IPS DF 6.9 (cell line): ENCODE measurements at places on chromosomes 3 and 15.

- DNase-seq, result no peak
Measured at GRCh38 chr3:116102037-116102436, 343.2 kb downstream of the LSAMP start.

DNA sequence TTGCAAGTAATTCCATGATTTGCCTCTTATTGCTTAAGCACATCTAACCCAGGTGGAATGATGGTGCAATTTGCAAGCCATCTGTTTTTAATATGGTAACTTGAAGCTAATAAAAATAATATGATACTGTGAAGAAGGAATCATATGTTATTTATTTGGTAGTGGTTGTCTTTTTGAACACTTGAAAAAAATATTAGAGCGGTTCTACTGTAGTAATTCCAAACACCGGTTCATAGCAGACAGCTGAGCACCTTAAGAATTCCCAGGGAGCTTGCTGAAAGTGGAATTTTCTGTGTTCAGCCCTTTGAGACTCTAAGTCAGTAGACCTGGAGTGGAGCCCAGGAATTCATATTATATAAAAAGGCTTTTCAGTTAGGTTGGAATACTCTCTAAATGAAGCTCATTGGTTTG lies 687.4 kb downstream of the EDEM1 start:
- DNase-seq, result no peak

GRCh38 chr3:46715507-46716175 lies 2.0 kb downstream of the PRSS50 start:
- DNase-seq, result no peak

DNA sequence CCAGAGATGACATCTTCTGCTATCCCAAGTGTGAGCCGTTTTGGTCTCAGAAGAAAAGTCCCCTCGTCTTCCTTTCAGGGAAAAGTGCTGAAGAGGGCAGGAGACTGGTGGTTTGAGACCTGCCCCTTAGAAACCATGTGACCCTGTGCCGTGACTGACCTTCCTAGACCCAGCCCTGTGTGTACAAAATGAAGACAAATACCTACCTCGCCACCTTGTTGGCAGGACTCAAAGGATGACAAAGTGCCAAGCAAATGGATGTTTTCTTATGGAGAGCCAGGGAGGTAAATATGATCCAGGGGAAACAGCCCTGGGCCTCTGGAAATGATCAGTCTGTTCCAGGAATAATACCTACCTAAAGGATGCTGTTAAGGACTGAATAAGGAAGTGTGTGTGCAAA lies 41.3 kb downstream of the FAM174B start:
- DNase-seq, result no peak

DNA sequence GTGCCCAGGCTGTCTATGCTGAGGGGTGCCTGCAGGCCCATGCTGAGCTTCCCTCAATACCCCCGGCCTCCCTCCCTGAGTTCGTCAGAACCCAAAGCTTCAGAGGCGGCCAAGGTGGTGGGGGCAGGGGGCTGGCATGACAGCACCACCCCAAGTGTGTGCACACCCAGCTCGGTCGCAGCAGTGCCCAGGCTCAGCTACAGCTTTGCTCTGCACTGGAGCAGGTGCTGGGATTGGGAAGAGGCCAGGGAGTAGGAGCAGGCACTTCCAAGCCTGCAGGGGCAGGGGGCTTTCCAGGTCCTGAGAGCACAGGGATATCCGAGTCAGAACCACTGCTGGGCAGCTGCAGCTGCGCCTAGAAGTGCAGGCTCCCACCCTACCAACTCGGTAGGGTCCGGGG lies 283.9 kb downstream of the UBE2E2 start:
- no peak for DNase-seq

- DNase-seq, result peak; percentile 27
Measured at GRCh38 chr3:161673866-161674265, 177.3 kb downstream of the OTOL1 start.

- no peak for DNase-seq
Measured at GRCh38 chr3:150079029-150079739, 108.5 kb upstream of the PFN2 start.

- DNase-seq, result no peak
Measured at GRCh38 chr15:60520013-60520824, 41.3 kb upstream of the ICE2 start.

DNA sequence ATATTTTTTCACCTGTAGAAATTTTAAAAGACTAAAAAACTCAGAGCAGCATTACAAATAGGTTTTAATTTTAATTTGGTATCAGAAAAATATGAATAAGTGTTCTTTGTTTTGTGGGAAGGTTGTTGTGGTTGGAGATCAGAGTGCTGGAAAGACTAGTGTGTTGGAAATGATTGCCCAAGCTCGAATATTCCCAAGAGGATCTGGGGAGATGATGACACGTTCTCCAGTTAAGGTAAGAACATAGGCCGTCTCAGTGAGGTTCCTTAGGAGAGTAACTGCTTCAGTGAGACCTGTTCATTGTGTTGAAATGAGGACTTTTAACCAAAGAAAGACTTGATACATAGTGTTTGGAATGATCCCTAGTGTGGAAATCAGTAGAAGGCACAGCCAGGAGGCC lies 44.8 kb downstream of the OPA1 start:
- no peak for DNase-seq

GRCh38 chr3:21668012-21668411 lies 83.0 kb downstream of the ZNF385D start:
- DNase-seq, result no peak
